Stimulated activated CD8-positive, alpha-beta memory T cell treated with anti-CD3 and anti-CD28 coated beads, Interleukin-4, amount 100 ng/mL, for 1 hour (primary cell): ENCODE measurements at places on chromosomes 7 and 10.

- no peak for DNase-seq
Observed at GRCh38 chr10:70130878-70131559, 1.6 kb downstream of the AIFM2 start.

DNA sequence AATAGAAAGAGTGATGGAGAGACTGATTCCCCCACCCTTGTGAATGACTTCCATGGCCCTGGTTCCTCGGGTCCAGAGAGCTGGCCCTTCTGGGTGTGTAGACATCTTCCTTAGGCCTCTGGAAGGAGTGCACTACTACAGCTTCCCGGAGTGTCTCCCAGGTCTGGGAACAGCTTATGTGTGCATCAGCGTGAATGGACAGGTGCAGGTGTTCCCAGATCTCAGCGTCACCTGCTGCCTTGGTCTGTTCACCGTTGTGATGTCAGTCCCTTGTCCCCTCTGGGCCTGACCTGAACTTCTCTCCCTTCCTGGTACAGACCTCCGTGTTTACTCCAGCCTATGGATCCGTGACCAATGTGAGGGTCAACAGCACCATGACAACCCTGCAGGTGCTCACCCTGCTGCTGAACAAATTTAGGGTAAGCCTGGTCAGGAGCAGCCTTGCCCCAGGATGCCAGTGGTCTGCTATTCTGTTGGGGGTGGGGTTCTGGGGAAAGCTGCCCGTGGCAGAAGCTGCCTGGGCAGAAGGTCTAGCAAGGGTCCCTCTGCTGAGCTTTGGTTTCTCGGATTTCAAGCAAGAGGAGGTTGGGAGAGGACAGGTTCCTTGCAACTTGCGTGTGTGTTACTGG lies 10.5 kb upstream of the DEPP1 start:
- no peak for DNase-seq

GRCh38 chr10:27330074-27330473 lies 89.5 kb upstream of the ACBD5 start:
- DNase-seq, result no peak

- no peak for DNase-seq
Observed at GRCh38 chr10:66678521-66678920, 247.3 kb upstream of the LRRTM3 start.

GRCh38 chr10:117271427-117271826 lies 30.5 kb downstream of the SLC18A2 start:
- DNase-seq, result no peak

GRCh38 chr10:102735065-102735562 lies 8.6 kb upstream of the WBP1L start:
- no peak for DNase-seq

- DNase-seq, result no peak
Observed at GRCh38 chr10:58647376-58648112, 134.9 kb downstream of the BICC1 start.

DNA sequence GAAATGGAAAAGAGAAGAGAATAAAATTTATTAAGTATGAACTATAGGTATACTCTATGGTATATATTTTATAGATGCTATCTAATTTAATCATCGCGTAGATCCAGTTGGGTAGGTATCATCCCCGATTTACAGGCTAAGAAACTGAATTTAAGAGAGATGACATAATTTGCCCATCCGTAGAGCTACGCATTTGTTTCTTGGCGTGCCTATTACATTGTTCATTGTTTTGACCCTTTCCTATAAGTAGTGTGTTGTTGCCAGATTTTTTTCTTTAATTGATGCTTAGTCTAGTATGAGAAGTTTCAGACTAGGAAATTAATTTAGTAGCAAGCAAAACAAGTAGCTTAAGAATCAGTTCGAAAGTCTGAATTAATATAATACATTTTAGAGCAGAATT lies 205.7 kb upstream of the NPSR1 start:
- DNase-seq, result no peak

GRCh38 chr10:48801001-48801421 lies 116.3 kb downstream of the WDFY4 start:
- no peak for DNase-seq

DNA sequence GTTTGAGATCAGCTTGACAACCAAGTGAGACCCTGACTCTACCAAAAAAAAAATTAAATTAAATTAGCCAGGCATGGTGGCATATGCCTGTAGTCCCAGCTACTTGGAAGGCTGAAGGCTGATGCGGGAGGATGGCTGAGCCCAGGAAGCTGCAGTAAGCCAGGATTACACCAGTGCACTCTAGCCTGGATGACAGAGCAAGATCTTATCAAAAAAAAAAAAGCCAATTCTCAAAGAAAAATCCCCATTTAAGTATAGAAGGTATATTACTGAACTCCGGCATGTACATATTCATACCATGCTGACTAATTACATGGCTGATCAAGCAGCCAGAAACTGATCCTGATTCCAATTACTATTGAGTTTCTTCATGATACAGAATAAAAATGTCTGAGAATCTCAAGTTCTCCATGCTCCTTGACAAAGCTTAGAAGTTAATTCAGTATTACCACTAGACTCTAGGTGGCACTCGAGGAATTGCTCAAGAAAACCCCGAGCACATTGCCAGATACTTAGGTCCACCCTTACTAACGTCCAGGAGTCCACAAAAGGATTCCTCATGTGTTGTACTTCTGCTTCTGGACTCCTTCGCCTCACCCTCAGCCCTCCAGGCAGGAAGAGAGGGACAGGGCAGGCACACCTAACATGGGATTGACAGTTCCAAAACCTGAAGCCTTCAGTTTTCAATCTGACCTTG lies 148.9 kb downstream of the PARD3 start:
- no peak for DNase-seq

DNA sequence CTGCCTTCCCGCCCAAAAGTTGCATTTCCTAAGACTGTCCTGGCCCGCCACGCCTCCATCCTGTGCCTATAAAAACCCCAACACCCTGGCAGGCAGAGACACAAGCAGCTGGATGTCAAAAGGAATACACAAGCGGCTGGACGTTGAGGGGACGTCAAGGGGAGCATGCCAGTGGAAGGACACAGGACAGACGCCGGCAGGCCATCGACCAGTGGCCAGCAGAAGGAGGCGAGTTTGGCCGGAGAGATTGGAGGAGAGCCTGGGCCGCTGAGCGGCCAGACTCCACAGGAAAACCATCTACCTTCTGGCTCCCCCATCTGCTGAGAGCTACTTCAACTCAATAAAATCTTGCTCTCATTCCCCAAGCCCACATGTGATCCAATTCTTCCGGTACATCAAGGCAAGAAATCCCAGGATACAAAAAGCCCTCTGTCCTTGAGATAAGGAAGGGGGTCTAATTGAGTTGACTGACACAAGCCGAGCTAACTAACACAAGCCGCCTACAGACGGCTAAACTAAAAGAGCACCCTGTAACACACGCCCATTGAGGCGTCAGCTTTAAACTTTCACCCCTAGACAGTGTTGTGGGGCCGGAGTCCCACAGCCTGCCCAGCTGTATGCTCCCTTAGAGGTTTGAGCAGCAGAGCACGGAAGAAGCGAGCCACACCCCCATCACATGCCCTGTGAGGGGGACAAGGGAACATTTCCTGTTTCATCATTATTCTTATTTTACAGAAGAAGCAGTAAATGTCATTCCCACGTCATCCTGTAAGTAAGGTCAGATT lies 150.3 kb upstream of the PHYHIPL start:
- no peak for DNase-seq

- no peak for DNase-seq
Observed at GRCh38 chr10:86506062-86506461, 15.5 kb downstream of the WAPL start.

DNA sequence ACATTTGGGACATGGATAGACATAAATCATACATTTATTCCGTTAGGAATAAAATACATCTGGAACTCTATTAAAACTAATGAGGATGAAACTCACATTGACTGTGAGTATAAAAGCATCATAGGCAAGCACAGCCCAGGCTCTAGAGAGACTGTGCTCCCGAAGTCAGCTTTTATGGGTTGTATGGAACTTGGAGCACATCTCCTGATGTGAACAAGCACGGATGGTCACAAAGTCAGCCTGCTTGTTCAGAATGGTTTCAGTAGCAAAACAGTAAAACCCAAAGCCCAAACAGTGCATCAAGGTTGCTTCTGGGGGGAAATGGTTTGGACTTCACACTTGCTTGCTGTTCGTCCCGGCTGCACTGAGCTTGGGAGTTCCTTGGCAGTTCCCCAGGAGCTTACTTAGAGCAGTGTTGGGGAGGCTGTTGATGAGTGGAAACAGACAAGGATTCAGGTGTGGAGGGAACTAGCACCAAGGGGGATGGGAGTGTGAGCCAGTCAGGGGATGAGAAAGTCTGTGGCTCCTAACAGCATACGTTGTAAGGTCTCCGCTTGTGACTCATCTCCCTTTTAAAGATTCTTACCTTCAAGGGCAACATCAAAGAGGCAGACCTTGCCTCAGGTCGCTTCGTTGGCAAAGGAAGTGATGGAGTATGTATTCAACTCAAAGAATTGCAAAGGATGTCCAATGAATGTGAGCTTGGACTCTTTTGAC lies 19.7 kb upstream of the ITGA8 start:
- no peak for DNase-seq

GRCh38 chr10:49666054-49666615 lies 13.3 kb upstream of the C10orf53 start:
- no peak for DNase-seq

- DNase-seq, result no peak
Observed at GRCh38 chr7:117707080-117707479, 166.2 kb downstream of the CTTNBP2 start.
